GM18507 (cell line): ENCODE measurements at places on chromosomes 1 and 21.

DNA sequence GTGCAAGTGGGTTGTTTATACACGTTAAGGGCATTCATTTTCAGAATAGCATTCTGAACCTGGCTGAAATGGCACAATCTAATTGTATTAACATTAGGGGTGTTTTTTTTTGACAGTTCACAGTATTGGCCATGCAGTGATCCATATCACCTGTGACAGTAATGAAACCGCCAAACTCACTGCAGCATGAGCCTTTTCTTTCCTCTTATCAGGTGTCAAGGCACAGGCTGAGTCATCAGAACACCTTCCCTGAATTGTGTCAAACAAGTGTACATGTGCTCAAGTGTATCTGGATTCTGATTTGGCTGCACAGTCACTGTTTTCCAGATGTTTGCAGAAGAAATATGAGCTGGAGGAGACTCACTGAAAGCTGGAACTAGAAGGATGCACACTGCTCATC lies 47.7 kb upstream of the C8B start:
- no peak for DNase-seq

GRCh38 chr1:163205513-163205912 lies 2.8 kb upstream of the RGS5 start:
- no peak for DNase-seq

- no peak for DNase-seq
Measured at GRCh38 chr21:33801424-33802405, 113.9 kb downstream of the ATP5PO start.

DNA sequence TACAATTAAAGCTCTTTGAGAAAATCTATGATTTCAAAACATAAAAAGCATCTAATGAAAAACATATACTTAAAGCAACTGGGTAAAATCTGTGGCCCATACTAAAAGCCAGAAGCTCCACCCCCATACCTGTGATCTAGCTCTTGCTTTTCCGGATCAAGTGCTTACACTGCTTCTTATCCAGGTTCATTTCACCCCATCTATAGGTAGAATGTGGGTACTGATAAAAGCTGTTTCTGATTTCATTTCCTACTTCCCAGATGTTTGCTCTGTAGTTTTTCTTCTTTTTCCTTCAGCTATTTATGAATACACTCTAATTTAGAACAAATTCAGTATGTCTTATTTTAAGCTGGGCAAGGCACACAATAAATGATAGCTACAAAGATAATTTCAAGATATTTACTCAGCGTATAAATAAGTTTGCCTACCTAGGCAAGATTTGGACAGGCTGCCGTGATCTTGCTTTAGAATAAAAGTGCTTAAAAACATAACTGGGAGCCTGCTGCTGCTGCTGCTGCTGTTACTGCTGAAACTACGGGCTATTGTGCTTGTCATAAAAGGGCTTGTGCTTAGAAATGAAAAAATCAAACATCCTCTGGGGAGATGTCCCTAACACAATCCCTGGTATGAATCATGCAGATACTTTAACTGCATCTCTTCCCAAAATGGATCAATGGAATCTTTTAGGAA lies 2.1 kb downstream of the SIPA1L2 start:
- no peak for DNase-seq

GRCh38 chr1:239952348-239953308 lies 139.1 kb upstream of the FMN2 start:
- no peak for DNase-seq

GRCh38 chr1:212460376-212460775 lies 27.7 kb downstream of the NENF start:
- DNase-seq, result no peak

DNA sequence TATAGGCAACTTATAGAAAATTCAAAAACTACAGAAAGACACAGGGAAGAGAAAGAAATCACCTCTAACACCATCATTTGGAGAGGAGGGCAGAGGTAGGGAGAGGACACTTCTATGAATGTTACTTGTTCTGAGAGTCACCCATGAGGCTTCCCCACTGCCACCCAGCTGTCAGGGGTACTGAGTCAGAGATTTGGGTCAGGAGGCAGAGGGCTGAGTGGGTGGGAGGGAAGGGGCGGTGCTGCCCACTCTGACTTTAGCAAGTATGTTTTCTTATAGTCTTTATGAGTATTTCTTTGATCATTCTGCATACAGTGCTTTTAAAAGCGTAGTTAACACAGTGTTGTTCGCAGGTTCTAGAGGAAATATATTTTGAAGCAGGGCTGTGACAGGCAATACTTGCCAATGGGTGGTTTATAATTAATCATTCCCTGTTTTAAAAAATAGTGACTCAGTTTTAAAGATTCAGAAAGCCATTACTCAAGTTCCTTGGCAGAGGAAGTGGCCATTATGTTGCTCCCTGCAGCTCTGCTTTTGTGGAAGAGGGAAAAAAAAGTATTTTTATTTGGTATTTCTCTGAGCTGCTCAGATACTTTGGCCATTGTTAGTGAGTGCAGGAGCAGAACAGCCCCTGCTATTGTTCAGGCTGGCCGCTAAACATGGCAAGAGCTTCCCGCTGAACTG lies 18.3 kb downstream of the IL6R start:
- no peak for DNase-seq
